Activated T-cell treated with anti-CD3 and anti-CD28 coated beads, Interleukin-2, amount 50 U/mL, for 4 hours (primary cell): ENCODE measurements at places on chromosomes 2 and 18.

DNA sequence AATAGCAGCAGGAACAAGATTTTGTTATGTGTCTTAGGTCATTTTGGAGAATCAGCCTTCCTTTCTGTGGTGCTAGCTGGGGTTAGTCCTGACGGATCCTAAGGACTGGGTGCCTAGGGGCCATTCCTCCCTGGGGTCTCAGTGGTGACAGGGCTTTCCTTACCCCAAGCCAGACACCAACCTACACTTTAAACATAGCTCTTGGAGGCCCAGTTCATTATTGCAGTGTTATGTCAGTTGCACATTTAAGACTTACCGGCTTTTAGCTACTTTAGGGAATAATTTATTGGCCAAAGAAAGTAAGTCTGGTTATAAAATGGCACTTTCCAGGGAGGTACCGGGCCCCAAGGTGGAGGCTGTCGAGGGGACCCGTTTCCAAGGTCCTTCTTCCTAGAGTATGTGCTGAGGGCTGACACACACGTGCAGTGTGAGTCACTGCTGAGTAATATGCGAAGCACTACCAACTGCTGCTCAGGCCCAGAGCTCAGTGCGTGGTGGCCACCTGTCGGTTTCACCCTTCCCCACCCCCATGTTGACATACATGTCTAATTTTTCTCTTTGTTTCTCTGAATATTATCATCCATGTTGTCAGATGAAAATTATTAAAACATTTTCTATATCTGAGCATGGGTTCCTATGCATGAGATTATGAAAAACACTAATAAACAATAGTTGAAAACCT lies 37.0 kb upstream of the GRHL1 start:
- DNase-seq = peak; percentile 7

DNA sequence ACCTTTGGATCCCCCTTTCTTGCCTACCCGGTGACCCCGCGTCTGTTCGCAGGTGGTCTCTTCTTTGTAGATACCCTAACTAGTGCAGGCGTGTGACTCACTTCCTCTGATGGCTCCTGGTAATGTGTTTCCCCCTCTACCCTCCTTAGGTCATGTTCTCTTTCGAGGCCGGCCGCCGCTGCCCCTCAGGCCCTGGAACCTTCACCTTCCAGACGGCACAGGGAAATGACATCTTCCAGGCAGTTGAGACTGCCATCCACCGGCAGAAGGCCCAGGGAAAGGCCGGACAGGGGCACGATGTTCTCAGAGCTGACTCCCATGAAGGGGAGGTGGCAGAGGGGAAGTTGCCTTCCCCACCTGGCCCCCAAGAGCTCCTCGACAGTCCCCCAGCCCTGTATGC lies 1.6 kb downstream of the DOK1 start:
- DNase-seq = no peak

- DNase-seq = no peak
These were observed 117.0 kb downstream of the LAMA1 start for GRCh38 chr18:7000484-7001096.

- no peak for DNase-seq
These were observed 84.7 kb upstream of the NEDD4L start for GRCh38 chr18:57959278-57959677.

- DNase-seq = no peak
These were observed 49.2 kb downstream of the TMEM18 start for GRCh38 chr2:627926-628560.

DNA sequence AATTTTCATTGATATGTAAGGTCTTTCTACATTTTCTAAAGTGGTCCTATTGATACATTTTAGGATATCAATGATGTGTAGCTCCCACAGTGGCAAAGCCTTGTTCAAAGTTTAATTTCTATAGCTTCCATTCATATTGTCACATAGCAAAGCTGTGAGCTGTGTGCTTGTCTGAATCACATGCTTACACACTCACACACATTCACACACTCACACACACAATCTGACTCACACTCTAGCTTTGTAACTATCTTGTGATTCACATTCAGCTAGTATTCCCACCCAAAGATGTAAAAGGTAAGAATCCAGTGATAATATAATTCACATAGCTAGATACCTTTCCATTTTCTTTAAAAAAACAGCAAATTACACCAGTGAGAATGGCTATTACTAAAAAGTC lies 58.7 kb downstream of the MAPRE2 start:
- DNase-seq = no peak

DNA sequence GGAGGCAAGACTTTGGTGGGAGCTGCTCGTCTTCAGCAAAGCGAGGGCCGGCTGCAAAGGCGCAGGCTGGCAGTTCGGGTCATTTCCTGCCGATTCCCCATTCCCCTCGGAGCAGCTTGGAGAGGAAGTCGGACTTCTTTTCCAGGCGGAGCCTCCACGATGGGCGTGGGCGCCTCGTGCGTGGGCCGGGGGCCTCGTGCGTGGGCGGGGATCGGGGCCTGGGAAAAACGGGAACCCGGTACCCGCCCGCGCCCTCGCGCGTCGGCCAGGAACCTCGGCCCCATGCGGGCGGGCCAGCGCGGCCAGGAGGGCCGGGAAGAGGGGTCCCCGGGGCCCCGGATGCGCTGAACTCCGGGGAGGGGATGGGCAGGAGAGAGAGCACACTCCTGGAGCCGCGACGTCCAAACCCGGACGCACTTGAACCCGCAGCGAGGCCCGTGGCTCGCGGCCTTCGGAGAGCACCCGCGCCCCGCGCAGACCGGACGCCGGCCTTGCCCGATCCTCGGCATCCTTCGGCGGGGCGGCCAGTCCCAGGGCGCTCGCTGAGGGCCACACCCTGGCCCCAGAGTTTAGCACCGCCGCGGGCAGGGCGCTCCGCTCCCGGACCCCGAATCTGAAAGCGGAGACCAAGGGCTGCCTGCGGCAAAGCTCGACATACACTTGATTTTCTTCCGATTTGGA lies 368.4 kb downstream of the MTX2 start:
- peak; percentile 10 for DNase-seq

- no peak for DNase-seq
These were observed 95.9 kb downstream of the CCDC141 start for GRCh38 chr2:178954049-178954448.

GRCh38 chr2:230569298-230569697 lies 143.3 kb upstream of the CAB39 start:
- DNase-seq = no peak

- no peak for DNase-seq
These were observed 145.3 kb upstream of the ALKAL2 start for GRCh38 chr2:433216-433615.

GRCh38 chr2:160380611-160381010 lies 113.0 kb downstream of the RBMS1 start:
- DNase-seq = no peak

DNA sequence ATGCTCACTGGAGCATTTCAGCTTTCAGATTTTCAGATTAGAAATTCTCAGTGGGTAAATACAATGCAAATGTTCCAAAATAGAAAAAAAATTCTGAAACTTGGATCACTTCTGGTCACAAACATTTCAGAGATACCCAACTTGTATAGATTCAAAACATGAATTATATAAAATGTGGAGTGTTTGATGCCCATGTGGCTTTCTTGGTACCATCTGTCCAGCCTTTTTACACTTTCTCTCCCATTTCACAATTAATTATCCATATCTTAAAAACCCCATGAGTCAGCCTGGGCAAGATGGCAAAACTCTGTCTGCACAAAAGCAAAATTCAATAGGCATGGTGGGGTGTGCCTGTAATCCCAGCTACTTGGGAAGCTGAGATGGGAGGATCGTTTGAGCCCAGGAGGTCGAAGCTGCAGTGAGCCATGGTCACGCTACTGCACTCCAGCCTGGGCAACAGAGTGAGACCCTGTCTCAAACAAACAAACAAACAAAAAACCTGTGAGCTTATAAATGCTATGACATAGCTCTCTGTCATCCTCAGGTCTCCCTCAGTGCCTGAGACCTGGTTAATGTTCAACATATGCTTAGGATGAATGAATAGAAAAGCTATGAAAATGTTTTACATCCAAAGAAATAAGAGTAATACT lies 146.3 kb upstream of the TTC39C start:
- no peak for DNase-seq

GRCh38 chr18:75173125-75173432 lies 35.9 kb downstream of the PTGR3 start:
- no peak for DNase-seq

DNA sequence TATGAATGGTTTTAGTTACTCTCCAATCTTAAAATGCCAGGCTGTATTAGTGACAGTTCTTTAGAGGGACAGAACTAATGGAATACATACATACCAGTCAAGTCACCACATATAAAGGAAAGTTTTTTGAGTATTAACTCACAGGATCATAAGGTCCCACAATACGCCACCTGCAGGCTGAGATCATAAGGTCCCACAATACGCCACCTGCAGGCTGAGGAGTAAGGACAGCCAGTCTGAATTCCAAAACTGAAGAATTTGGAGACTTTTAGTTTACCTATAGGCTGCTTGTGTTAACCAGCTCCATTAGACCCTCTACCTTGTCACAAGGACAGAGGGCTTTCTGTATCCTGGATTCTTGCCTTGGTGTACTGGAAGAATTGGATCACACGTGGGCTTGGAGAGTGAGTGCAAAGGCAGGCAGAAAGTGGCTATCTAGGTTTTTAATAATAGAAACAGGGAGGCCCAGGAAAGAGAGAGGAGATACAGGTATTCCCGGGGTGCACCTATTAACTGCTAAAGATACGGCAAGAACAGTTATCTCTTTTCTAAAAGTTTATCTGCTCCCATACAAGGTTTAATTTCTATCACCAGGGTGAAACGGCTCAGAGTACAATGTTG lies 234.9 kb upstream of the CYRIA start:
- no peak for DNase-seq

- no peak for DNase-seq
These were observed 29.7 kb upstream of the CHST9 start for GRCh38 chr18:27214831-27215230.

GRCh38 chr2:186551323-186552050 lies 38.4 kb upstream of the ITGAV start:
- no peak for DNase-seq

- peak; percentile 35 for DNase-seq
These were observed 35.7 kb upstream of the TAF4B start for GRCh38 chr18:26190506-26190905.

- no peak for DNase-seq
These were observed 593.4 kb upstream of the NETO1 start for GRCh38 chr18:73461038-73461779.

DNA sequence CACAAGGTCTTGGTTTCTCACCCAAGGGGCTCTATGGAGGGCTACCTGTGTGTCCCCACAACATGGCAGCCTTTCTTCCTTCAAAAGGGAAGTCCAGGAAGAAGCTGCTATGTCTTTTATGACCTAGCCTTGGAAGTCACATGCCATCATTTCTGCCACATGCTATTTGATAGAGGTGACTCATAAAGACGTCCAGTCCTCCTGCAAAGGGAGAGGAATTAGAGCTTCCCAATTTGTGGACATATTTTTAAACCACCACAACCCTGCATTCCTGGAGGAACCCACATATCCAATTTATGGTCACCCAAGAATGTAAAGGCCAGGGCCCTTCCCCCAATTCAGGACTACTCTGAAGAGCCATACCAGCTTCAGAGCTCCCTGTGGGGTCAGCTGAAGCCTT lies 246.2 kb downstream of the CYP26B1 start:
- DNase-seq = no peak

- no peak for DNase-seq
These were observed 75.7 kb upstream of the RAB6C start for GRCh38 chr2:129903586-129904425.

DNA sequence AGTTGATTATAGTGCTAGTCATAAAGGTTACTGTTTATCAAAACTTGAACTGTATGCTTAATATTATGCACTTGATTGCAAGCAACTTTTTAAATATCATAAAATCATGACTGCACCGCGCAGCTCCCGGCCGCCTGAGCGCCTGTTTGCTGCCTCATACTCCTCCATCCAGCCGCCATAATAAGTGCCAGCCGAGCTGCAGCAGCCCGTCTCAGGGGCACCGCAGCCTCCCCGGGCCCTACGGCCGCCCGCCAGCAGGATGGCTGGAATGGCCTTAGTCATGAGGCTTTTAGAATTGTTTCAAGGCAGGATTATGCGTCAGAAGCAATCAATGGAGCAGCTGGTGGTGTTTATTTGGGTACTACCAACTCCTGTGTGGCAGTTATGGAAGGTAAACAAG lies 337.2 kb downstream of the PAX3 start:
- DNase-seq = no peak

GRCh38 chr18:10290638-10291235 lies 163.7 kb upstream of the APCDD1 start:
- no peak for DNase-seq

GRCh38 chr2:230430957-230431910 lies 15.2 kb downstream of the SP100 start:
- no peak for DNase-seq

DNA sequence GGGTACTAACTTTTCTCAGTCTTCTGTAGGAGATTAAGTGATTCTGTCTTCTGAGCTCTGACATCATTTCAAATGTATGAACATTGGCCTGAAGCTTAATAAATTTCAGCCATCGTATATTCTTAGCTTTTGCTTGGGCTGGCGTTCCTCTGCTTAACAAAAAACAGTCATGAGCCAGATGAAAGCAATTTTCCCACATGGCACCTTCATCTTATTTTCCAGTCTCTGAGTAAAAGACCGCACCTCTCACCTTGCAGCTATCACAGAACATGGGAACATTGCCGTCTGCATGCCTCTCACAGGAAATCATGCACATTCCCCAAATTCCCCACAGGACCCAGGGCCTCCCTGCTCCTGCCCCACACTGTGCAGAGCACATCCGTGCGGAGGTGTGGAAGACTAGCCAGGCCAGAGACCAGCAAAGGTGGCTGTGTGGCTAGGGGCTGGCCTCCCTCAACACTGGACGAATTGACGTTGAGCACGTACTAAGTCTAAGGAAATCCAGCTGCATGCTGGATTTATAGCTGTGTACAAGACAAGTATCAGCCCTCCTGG lies 531.8 kb upstream of the ID2 start:
- no peak for DNase-seq

DNA sequence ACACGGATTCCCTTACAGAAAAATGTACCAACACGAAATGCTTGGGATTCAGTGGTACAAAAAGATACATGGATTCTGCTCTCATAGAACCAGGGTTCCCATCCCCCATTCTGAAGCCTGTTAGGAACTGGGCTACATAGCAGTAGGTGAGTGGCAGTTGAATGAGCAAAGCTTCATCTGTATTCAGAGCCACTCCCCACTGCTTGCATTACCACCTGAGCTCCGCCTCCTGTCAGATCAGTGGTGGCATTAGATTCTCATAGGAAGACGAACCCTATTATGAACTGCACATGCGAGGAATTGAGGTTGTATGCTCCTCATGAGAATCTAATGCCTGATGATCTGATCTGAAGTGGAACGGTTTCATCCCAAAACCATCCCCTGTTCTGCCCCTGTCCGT lies 246.4 kb downstream of the DYM start:
- no peak for DNase-seq

DNA sequence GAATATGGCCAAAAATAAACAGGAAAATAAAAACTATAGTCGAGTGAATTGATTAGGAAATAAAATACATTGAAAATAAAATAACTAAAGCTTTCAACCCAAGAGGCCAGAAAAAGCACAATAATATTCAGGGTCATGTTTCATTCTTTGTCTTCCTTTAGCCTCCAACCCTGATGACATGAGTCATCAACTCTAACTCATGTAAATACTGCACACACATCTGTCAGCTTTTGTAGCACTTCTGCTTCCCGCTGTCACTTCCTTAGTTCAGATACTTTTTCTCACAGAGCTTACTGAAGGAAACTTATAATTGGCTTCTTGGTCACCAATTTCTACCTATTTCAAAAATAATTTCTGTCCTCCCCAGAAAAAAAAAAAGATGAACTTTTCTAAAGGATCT lies 112.8 kb downstream of the UPP2 start:
- no peak for DNase-seq
